DMS79 treated with DMSO at 0.1 percent for 48 hours (cell line): ENCODE measurements at places on chromosomes 12 and 14.
A peak's percentile ranks its signal among the peaks of the same experiment; 100 is the strongest.

DNA sequence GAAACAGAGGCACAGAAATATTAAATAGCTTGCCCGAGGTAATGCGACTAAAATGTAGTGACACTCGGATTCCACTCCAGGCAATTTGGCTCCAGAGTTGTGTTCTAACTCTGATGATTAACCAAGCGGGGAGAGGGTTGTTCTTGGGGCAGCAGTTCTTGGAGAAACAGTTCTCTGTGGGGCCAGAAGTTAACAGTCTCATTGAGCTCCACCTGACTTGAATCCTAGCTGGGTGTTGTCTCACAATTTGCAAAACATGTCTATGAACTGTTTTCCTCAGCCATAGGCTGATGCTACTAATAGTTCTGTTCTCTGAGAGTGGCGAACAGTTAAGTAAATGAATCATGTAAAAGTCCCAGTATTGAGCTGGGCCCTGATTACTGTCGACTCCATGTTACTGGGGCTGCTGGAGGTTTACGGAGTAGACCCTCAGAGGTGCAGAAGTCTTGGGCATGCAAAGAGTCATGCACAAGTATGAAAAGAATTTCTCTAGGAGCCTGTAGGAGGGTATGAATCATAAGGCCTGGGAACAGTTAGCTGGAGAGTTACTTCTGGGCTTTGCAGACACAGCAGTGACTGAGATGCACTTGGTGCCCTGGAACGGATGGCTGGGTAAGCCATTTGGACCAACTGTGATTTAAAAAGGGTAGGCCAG is 15.4 kb upstream of the NIN start:
- DNase-seq: no peak

- no peak for DNase-seq
Measured at GRCh38 chr12:41344776-41345470, 156.8 kb downstream of the PDZRN4 start.

GRCh38 chr12:131390412-131391334 is 320.2 kb upstream of the SFSWAP start:
- DNase-seq: no peak

GRCh38 chr14:54566410-54567223 is at the start of gene SAMD4A:
Gene SAMD4A, plus strand, starts transcription at chr14:54567128. Its CDS starts 789 bp downstream, at chr14:54567917.
- peak; percentile 52 for DNase-seq

DNA sequence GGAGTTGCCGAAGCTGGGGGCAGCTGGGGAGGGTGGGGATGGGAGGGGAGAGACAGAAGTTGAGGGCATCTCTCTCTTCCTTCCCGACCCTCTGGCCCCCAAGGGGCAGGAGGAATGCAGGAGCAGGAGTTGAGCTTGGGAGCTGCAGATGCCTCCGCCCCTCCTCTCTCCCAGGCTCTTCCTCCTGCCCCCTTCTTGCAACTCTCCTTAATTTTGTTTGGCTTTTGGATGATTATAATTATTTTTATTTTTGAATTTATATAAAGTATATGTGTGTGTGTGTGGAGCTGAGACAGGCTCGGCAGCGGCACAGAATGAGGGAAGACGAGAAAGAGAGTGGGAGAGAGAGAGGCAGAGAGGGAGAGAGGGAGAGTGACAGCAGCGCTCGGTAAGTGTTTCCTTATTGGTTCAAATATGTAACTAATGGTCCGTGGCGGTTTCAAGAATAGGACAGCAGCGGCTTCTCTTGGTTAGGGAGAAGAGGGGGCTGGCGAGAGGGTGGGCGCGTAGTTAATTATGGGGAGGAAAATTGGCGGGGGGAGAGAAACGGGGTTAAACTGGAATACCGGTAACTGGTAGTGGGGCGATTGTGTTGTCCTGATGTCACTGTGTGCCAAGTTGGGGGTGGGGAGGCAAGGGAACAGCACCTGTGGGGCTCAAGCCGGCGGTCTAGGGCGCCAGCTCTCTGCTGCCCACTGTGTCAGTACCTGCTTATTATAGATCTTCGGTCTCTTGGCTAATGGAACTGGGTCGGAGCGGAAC is 8.4 kb downstream of the HOXC8 start:
- DNase-seq: peak; percentile 58

GRCh38 chr14:35669782-35670181 is 135.8 kb downstream of the INSM2 start:
- DNase-seq: no peak

DNA sequence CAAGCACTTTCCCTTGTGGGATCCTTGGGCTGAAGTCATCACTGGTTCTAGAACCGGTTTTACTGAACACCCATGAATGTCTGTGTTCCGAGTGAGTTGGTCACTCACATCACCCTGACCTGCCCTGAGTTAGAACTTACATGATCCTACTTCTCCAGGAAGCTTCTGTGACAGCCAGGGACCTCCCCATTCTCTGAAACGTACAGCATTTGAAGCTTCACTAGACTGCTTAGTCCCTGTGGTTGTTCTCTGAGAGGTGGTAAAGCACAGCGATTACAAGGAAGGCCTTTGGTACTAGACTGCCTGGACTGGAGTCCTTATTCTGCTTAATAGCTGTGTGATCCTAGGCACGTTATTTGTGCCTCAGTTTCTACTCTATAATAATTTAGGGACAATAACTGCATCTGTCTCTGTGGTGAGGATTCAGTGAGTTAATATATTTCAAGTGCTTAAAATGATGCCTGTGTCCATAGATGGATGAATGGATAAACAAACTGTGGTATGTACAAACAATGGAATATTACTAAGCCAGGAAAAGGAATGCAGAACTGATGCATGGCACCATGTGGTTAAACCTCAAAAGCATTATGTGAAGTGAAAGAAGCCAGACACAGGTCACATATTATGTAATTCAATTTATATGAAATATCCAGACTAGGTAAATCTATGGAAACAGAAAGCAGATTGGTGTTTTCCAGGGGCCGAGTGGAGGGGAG is 54.7 kb upstream of the DDX11 start:
- DNase-seq: no peak

- DNase-seq: no peak
Measured at GRCh38 chr12:111408686-111409402, 3.1 kb downstream of the SH2B3 start.

- peak; percentile 99 for DNase-seq
Measured at GRCh38 chr14:35341751-35342488, 49.7 kb downstream of the PSMA6 start.

DNA sequence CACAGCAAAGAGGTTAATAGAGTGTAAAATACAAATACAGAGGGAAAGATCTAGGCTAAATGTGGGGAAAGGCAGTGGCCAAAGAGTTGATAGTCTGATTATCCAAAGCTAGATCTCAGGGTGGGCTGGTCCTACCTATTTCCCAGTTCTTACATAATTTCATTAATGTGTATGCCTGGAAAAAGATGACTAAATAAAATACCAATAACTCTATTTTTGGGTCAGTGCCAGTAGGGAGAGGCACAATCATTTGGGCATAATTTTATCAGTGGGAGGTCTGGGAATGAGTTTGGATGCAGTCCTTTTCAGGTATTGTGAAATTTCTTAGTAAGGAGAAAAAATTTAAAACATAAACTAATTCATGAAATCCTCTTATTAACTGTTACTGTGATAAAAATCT is 30.6 kb upstream of the CLEC14A start:
- DNase-seq: no peak

GRCh38 chr14:101980700-101981099 is 16.3 kb downstream of the DYNC1H1 start:
- DNase-seq: no peak

DNA sequence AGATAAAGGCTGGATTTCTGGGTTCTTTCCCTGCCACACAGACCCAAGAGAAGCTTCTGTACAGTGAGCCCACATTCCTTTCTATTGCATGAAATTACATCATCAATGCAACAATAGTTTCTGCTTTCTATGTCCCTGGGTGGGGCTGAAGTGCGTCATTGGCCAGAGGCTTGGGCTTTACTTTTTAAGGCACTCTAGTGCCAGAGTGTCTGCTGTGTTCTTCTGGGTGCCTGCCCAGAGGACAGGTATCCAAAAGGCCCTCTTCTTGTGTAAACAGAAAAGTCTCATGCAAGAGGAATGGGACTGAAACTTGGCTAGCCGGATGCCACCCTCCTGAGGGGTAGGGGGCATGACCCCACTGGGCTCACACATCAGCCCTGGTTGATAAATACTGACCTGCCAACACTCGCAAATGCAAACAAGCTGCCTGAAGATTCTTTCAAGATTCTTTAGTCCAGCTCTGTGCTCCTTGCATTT is 5.9 kb downstream of the KRT86 start:
- DNase-seq: no peak

DNA sequence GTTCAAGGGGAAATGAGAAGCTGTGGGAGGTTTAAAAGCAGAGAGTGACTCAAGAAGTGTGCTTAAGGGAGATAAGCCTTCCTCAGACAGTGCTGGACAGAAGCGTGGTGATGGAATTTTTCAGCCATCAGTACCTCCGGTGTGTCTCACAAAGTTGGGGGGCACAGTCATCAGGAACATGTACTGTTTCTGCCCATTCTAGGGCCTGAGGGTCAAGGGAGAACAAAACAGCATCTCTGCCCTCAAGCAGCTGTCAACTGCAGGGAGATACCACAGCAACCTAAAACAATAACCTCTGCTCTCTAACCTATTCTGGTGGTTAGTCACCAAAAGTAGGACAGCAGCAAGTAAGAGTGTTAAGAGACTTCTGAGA is 2.0 kb upstream of the STON2 start:
- DNase-seq: no peak

DNA sequence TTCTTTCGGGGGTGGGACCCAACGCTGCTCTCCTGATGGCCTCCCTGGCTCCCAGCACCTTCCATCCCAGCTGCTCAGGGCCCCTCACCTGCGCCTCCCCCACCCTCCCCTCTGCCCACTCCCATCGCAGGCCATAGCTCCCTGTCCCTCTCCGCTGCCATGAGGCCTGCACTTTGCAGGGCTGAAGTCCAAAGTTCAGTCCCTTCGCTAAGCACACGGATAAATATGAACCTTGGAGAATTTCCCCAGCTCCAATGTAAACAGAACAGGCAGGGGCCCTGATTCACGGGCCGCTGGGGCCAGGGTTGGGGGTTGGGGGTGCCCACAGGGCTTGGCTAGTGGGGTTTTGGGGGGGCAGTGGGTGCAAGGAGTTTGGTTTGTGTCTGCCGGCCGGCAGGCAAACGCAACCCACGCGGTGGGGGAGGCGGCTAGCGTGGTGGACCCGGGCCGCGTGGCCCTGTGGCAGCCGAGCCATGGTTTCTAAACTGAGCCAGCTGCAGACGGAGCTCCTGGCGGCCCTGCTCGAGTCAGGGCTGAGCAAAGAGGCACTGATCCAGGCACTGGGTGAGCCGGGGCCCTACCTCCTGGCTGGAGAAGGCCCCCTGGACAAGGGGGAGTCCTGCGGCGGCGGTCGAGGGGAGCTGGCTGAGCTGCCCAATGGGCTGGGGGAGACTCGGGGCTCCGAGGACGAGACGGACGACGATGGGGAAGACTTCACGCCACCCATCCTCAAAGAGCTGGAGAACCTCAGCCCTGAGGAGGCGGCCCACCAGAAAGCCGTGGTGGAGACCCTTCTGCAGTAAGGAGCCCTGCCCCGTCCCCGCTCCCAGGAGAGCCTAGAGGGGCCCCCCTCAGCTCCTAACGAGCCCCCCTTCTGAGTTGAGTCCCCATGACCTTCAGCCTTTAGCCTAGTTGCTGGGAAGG is at the start of gene HNF1A:
HNF1A (plus strand) TSS at position 248 of the 924 bp plus-strand sequence; CDS start at position 474, 226 bp downstream.
- no peak for DNase-seq

DNA sequence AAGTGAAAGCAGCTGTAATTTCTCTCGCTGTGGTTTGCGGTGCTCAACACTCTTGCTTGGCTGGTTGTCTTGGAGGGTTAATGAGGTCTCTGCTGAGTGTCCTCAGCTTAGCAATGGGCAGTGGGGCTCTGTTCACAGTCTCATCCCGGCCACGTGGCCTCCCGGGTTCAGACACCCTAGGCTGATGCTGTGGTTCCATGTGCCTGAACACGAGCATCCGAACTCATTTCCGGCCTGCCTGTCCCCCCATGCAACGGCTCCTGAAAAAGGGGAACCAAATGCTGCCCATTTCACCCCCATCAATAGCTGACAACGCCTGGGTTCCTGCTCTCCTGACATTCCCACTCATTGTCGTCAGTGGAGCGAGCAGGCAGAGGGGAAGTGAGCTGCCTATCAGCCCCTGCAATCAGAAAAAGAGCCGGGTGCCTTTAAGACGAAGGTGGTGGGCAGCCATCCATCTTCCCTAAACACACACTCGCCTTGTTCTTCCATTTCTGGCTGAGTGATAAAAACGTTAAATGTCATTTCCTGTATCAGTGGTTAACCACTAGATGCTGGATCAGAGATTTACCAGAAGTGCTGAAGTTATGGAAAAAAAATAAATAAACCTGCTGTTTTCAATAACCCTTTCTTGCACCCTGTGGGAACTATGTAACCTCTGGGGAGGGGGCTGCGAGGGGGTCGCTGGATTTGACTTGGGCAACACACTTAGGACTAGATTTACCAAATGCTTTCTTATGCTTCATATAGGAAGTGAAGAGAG is 60.3 kb upstream of the BCL2L14 start:
- peak; percentile 17 for DNase-seq

- DNase-seq: no peak
Measured at GRCh38 chr14:54814076-54814475, 88.5 kb downstream of the GCH1 start.

GRCh38 chr12:86091681-86092080 is 164.5 kb downstream of the MGAT4C start:
- DNase-seq: no peak

- peak; percentile 87 for DNase-seq
Measured at GRCh38 chr12:115758877-115759620, 518.4 kb downstream of the MED13L start.

DNA sequence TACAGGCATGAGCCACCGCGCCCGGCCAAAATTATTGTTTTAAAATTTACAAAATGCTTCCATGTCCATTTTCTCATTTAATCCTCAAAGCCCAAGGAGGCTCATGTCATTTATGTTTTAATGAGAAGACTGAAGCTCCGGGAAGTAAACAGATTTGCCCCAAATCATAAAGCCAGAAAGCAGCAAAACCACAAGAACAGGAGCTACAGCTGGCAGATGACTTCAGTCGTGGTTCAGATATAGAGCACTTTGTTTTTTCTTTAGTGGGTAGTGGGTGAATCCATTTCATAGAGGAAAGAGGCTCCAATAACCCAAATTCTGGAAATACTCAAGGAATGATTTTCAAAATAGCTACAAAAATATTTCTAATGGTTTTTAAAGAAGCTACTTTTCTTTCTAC is 45.4 kb upstream of the VPS33A start:
- DNase-seq: no peak

- DNase-seq: no peak
Measured at GRCh38 chr14:92917956-92918355, 5.0 kb upstream of the CHGA start.
